ENCODE measurements at places on chromosomes 4 and X. TPM values are rescaled to one million over a fixed set of nuclear protein-coding genes. Genes with fewer than 3 reads are reported as not detected.

DNA sequence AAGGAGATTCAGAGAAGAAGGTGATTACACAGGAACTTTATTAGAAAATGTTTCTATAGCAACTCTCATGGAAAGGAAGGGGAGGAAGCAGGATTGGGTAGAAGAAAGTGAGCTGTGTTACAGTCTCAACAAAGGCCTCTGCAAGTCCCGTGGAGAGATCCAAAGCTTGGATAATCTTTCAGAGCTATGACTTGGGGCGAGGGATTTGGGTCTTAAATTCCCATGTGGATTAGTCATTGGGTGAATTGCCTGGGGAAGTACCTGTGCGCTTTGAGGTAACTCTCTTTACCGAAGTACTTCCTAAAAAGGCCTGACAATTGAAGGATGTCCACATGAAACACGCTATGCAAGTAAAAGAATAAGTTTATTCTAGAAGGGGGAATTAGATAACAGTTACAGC, 133.8 kb upstream of the ANKRD50 start:
- H3K4me1 ChIP-seq = no peaks in the 10 kb centered on the region
- DNase-seq = no peak
- no peaks in the 10 kb centered on the region for H3K27me3 ChIP-seq
- H3K27ac ChIP-seq = no peak overlapping the region

TBX22 gene
- not detected for total RNA-seq

- H3K36me3 ChIP-seq = no peaks in the 10 kb centered on the region
- DNase-seq = no peak
- peaks cover 15% of the 10 kb centered on the region for H3K4me1 ChIP-seq
- no peaks in the 10 kb centered on the region for H3K27me3 ChIP-seq
- H3K4me3 ChIP-seq = no peak overlapping the region
Measured at GRCh38 chr4:153245775-153246174, 41.5 kb downstream of the TRIM2 start.

GRCh38 chr4:88526221-88526815, 2.7 kb upstream of the PYURF start:
- H3K4me1 ChIP-seq = peaks cover 28% of the 10 kb centered on the region
- no peak overlapping the region for H3K27ac ChIP-seq
- H3K27me3 ChIP-seq = no peaks in the 10 kb centered on the region
- no peak overlapping the region for H3K4me3 ChIP-seq
- H3K36me3 ChIP-seq = peaks cover 3% of the 10 kb centered on the region
- DNase-seq = no peak

- no peaks in the 10 kb centered on the region for H3K36me3 ChIP-seq
- H3K27ac ChIP-seq = no peak overlapping the region
- H3K4me3 ChIP-seq = no peak overlapping the region
- no peaks in the 10 kb centered on the region for H3K4me1 ChIP-seq
- no peaks in the 10 kb centered on the region for H3K27me3 ChIP-seq
Measured at GRCh38 chr4:67055319-67055718, 490.0 kb downstream of the CENPC start.

PTTG2 gene
- total RNA-seq = not detected

DNA sequence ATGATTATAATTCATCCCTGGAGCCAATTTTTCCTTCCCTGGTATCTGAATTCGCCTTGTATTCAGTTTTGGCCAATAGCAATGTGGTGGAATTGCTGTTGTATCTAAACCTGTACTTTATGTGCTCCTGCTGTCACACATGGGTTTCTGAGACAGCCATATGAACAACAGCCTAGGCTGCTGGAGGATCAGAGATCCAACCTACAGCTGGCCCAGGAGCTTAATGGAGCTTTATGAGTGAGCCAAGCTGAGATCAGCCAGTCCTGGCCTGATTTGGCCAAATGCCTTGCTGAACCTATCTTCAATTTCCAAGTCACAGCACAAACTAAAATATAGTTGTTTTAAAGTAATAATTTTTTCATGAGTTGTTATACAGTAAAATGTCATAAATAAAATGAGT, 1071.5 kb downstream of the PCDH7 start:
- H3K27me3 ChIP-seq = no peaks in the 10 kb centered on the region
- no peaks in the 10 kb centered on the region for H3K4me1 ChIP-seq
- H3K27ac ChIP-seq = no peak overlapping the region
- H3K36me3 ChIP-seq = no peaks in the 10 kb centered on the region
- no peak overlapping the region for H3K4me3 ChIP-seq

GRCh38 chr4:155780775-155781174, 22.0 kb downstream of the GUCY1B1 start:
- no peaks in the 10 kb centered on the region for H3K4me1 ChIP-seq
- no peak overlapping the region for H3K27ac ChIP-seq
- no peaks in the 10 kb centered on the region for H3K27me3 ChIP-seq
- H3K36me3 ChIP-seq = no peaks in the 10 kb centered on the region
- H3K4me3 ChIP-seq = no peak overlapping the region

DNA sequence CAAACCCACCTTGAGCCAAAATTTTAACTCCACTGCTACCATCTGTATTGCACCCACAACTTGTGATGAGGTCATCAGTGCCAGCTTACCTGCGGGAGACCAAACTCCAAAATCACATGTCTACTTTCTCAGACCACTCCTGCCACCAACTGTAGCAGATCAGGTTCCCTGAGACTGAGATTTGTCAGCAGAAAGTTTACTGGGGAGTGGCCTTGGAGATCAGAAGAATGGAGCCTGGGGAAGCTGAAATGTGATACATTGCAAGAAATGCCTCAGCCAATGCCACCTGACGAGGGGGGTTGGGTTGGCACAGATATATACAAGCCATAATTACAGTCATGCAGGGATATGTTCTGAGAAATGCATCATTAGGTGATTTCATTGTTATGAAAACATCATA, 19.1 kb downstream of the HAUS3 start:
- H3K4me1 ChIP-seq = no peaks in the 10 kb centered on the region
- H3K4me3 ChIP-seq = no peak overlapping the region
- peaks cover 4% of the 10 kb centered on the region for H3K36me3 ChIP-seq
- no peak overlapping the region for H3K27ac ChIP-seq

GRCh38 chr4:38141808-38142500, 181.8 kb downstream of the PTTG2 start:
- H3K36me3 ChIP-seq = peaks cover 29% of the 10 kb centered on the region
- no peak overlapping the region for H3K27ac ChIP-seq
- no peak overlapping the region for H3K4me3 ChIP-seq
- no peak for DNase-seq

- no peak overlapping the region for H3K4me3 ChIP-seq
- no peaks in the 10 kb centered on the region for H3K36me3 ChIP-seq
- no peaks in the 10 kb centered on the region for H3K4me1 ChIP-seq
- no peak overlapping the region for H3K27ac ChIP-seq
- DNase-seq = no peak
Measured at GRCh38 chrX:122087341-122087740, 1039.9 kb downstream of the GLUD2 start.

- H3K27ac ChIP-seq = no peak overlapping the region
- no peak overlapping the region for H3K4me3 ChIP-seq
- peaks cover 4% of the 10 kb centered on the region for H3K27me3 ChIP-seq
- no peaks in the 10 kb centered on the region for H3K36me3 ChIP-seq
Measured at GRCh38 chr4:114349543-114350175, 248.9 kb upstream of the UGT8 start.

GRCh38 chr4:153514688-153515426, 48.7 kb downstream of the TMEM131L start:
- peaks cover 56% of the 10 kb centered on the region for H3K36me3 ChIP-seq
- H3K4me1 ChIP-seq = peaks cover 80% of the 10 kb centered on the region
- no peak overlapping the region for H3K4me3 ChIP-seq
- peak overlapping the region; percentile 47 for H3K27ac ChIP-seq
- no peak for DNase-seq

DNA sequence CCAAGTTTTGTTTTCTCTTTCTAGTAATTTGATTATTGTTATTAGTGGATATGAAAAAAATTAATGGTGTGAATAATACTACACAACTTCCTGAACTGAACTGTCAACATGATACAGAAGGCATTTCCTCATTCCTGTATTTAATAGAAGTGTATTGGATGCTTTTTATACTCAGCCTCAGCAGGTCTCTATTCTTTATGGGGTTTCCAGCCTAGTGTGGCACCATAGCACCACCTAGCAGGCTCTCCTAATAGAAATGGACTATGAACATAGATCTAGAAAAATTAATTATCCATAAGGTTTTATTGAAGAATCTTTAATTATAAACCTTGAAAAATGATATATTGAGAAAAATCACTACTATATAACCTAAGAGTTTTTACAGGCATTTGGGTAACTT, 52.4 kb downstream of the GLRB start:
- no peaks in the 10 kb centered on the region for H3K4me1 ChIP-seq
- H3K4me3 ChIP-seq = no peak overlapping the region
- no peak overlapping the region for H3K27ac ChIP-seq

PRKX gene
- 54.4 TPM for total RNA-seq

VCX3B gene
- total RNA-seq = not detected

MAGEA11 gene
- not detected for total RNA-seq

GPR173 gene
- 0.70 TPM for total RNA-seq

DNA sequence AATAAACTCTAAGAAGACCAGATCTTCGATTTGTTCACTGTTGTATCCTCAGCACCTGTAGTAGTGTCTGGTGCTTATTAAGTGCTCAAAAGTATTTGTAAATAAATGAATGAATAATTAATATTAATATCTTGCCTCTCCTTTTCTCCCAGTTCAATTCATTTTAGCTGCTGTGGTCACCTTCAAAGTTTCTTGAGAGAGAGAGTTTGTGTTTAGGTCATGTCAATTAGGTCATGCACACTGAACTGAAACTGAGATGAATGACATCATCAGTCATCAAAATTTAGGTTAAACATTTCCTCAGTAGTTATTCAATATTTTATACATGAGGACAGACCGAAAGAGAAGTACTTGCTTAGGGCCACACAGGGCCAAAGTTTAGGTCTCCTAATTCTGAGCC, 73.5 kb downstream of the ANXA3 start:
- no peak overlapping the region for H3K4me3 ChIP-seq

CYTL1 gene
- total RNA-seq = not detected

HSD17B10 gene
- total RNA-seq = 97.6 TPM

MAGEB5 gene
- not detected for total RNA-seq

IBSP gene
- total RNA-seq = not detected

DNA sequence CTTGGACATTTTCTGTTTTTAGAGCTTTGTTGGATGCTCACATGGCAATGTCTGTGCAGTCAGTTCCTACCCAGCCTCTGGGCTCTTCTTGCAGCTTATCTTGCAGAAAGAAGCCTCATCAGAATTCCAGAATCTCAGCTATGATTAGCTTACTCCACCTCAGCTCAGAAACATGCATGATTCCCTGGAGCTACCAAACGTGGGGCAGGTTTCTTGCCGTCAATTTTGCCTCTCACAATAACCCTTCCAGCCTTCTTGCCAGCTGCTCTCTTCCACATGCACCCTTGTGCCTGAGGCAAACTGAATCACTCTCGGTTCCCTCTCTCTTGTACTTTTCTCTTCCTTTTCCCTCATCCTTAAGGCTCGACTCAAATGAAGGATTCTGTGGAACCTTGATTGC, 141.4 kb downstream of the PTTG2 start:
- peaks cover 9% of the 10 kb centered on the region for H3K4me1 ChIP-seq
- peaks cover 32% of the 10 kb centered on the region for H3K36me3 ChIP-seq
- H3K27ac ChIP-seq = no peak overlapping the region
- H3K27me3 ChIP-seq = no peaks in the 10 kb centered on the region
- no peak for DNase-seq

GRCh38 chrX:8939322-8939721, 94.6 kb downstream of the FAM9B start:
- no peaks in the 10 kb centered on the region for H3K36me3 ChIP-seq
- H3K4me3 ChIP-seq = no peak overlapping the region
- H3K27ac ChIP-seq = no peak overlapping the region
- no peaks in the 10 kb centered on the region for H3K4me1 ChIP-seq
- no peaks in the 10 kb centered on the region for H3K27me3 ChIP-seq

DNA sequence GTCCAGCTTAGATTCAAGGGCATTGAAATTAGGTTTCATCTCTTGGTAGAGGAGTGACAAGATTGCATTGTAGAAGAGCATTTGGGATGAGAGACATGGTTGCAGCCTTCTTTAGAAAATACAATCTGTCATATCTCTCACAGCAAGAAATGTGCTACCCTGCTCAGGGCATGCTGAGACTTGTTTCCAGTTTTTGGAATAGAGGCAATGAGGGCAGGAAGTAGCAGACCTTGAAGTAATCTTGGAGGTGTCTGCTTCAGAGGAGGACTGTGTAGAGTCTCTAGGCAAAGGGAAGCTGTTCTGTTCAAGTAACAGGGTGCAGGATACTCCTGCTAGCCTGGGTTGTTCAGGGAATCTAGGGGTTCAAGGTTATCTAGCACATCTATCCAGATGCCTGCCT, 116.1 kb upstream of the ZNF827 start:
- H3K27ac ChIP-seq = no peak overlapping the region
- H3K27me3 ChIP-seq = peaks cover 3% of the 10 kb centered on the region
- DNase-seq = no peak
- no peak overlapping the region for H3K4me3 ChIP-seq
- H3K36me3 ChIP-seq = no peaks in the 10 kb centered on the region

DNA sequence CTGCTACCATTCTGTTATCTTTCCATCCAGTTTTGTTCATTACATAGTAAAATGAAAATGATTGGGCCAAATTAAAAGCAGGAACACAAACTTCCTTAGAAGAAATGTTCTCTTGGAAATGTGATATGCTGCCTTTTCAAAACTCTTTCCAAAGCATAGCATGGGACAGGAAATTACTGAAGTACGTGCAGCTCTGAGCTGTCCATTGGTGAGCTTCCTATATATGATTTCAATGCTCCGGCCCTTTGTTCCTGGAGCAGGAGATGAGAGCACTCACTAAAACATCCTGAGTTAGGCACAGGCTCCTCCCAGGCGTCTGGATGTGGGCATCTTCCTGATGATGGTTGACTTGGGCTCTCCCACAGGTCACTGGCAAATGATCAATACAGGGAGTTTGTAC, 33.0 kb upstream of the ANXA3 start:
- DNase-seq = no peak
- no peaks in the 10 kb centered on the region for H3K27me3 ChIP-seq
- no peak overlapping the region for H3K4me3 ChIP-seq
- no peaks in the 10 kb centered on the region for H3K36me3 ChIP-seq
- H3K4me1 ChIP-seq = no peaks in the 10 kb centered on the region

GRCh38 chrX:13414006-13414647, 94.3 kb upstream of the ATXN3L start:
- H3K36me3 ChIP-seq = no peaks in the 10 kb centered on the region
- H3K27me3 ChIP-seq = no peaks in the 10 kb centered on the region
- H3K27ac ChIP-seq = no peak overlapping the region
- no peak overlapping the region for H3K4me3 ChIP-seq
- DNase-seq = no peak
- no peaks in the 10 kb centered on the region for H3K4me1 ChIP-seq

- no peak overlapping the region for H3K4me3 ChIP-seq
- no peaks in the 10 kb centered on the region for H3K4me1 ChIP-seq
- H3K27me3 ChIP-seq = peaks cover 12% of the 10 kb centered on the region
- H3K27ac ChIP-seq = no peak overlapping the region
Measured at GRCh38 chr4:1532549-1533395, 126.5 kb upstream of the NKX1-1 start.

GRCh38 chr4:82801910-82802521, 3.4 kb upstream of the SCD5 start:
- DNase-seq = no peak
- peaks cover 30% of the 10 kb centered on the region for H3K27me3 ChIP-seq
- H3K27ac ChIP-seq = no peak overlapping the region
- no peak overlapping the region for H3K4me3 ChIP-seq
- H3K36me3 ChIP-seq = no peaks in the 10 kb centered on the region
- H3K4me1 ChIP-seq = peaks cover 16% of the 10 kb centered on the region
